NCI-H1436 treated with DMSO at 0.1 percent for 48 hours (cell line): ENCODE measurements at places on chromosomes 11 and 22.

DNA sequence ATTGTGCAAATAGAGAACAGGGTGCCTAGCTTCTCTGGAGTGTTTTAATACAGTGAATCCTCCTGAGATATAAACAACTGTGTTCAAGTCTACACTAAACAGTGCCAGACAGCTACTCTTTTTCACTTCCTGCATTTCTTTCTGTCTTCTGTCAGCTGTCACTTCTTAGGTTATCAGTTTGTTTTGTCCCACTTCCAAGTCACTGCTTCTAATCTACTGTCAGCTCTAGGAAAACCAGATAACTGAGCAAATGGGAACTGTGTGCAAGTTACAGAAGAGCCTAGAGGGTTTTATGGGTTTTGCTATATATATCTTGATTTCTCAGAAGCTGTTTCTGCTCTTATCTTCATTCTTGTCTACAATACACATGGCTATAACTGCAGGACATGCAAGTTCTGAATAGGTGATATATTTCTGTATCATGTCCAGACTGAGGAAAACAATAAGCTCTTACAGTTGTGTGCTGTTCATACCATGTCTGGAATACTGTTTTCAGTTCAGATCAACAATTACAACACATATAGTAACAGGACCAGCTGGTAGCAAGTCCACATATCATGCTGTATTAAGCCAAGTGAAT, 5.8 kb downstream of the PITPNB start:
- DNase-seq, result no peak

- no peak for DNase-seq
These were observed 21.5 kb upstream of the CBX7 start for GRCh38 chr22:39173787-39174497.

- DNase-seq, result no peak
These were observed 83.9 kb upstream of the SNX19 start for GRCh38 chr11:130999992-131000770.

DNA sequence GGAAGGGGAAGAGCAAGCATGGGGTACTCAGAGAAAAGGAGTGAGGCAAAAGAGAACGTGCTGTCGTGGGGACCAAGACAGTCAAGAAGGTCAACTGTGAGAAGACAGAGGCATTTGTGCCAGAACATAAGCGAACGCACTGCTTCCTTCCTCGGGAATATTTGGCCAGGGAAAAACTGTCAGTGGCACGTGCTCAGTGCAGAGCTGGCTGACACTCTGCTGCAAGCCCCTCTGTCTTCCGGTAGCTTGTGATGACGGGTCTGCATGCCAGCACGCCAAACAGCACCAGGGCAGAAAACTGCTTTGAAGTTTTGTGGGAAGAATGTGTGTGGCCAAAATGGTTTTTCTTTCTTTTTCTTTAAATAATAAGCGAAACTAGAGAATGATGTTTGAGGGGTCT, 60.6 kb downstream of the SMCO4 start:
- DNase-seq, result no peak

DNA sequence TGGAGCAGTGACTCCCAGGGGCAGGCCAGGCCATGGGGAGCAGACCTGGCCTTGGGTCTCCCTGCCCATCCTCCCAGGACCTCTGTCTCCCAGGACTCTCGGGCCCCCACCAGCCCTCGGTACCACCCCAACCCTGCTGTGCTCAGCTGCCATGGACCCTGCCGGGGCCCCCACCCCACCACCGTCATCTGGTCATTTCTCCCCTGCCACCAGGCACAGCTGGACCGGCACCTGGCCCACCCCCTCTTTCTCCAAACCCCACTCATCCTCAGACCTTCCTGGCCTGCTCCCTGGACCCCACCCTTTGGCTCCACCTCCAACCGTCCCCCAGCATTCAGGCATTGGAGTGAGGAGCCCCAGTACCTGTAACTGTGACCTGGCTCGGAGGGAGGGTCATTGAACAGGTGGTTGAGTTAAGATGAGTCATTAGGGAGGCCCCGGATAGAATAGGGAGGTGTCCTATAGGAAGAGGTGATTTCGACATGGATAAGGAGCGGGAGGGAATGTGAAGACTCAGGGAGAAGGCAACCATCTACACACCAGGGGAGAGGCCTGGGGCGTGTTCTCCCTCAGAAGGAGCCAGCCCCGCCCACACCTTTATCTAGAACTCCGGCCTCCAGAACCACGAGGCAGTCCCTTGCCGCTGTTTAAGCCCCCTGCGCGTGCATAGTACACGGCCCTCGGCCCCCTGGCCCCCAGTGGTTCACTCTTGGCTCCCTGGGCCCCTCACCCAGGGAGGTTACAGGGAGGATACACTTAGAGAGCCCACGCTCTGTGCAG, 1395.9 kb downstream of the BRD1 start:
- no peak for DNase-seq

- no peak for DNase-seq
These were observed 1039.2 kb downstream of the TBC1D22A start for GRCh38 chr22:47801541-47802245.

GRCh38 chr11:47355283-47356128, 3.0 kb upstream of the MYBPC3 start:
- peak; percentile 55 for DNase-seq

DNA sequence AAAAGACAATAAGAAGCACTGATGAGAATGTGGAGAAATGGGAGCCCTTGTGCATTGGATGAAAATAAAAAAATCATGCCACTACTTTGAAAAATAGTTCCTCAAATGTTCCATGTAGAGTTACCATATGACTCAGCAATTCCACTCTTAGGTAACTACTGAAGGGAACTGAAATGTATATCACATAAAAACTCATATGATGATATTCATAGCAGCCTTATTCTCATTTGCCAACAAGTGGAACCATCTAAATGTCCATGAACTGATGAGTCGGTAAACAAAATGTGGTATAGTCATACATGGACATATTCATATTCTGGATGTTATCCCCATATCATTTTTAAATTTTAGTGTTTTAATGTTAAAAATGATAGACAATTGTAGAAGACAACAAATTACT, 3.5 kb downstream of the KRTAP5-9 start:
- DNase-seq, result no peak

DNA sequence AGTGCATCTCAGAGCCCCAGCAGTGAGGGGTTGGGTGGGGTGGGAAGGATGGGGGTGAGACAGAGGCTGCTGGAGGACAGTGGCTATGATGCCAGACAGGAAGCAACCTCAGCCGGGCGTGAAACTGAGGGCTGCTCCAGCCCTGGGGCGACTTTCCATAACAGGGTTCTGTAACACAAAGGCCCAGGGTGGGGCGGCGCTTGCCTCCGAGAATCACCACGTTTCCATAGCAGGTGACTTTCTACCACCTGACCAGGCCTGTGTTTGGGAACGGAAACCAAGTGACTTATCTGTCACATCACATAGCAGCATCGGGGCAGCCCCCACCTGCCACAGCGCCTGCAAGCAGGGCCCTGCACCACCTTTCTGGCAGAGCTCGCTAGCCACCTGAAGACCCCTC, 85.8 kb downstream of the TRMU start:
- DNase-seq, result no peak

DNA sequence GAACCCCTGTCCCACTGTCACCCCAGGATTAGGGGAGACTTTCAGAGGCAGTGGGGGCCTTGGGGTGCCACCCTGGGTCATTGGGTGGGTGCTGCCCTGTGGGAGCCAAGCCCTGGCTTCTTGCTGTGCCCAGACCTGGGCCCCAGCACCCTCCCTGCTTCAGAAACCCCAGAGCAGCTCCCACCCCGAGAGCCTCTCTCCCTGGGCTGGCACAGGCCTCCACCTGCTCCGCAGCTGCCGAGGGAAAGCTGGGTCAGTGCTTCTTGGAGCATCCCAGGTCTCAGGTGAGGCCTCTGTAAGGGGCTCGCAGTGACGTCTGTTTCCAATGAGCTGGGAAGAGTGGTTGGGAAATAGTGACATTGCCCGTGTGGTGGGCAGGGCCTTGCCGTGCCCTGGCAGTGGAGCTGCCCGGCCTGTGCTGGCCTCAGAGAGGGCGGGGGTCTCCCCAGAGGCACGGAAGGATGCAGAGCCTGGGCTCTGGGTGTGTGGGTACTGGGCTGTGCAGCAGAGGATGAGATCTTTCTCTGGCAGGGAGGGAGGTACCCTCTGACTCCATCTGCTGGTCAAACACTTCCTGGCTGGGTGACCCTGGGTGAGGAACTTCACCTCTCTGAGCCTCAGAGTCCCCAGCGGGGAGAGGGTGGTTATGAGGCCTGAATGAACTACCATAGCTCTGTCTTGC, 23.0 kb downstream of the C22orf23 start:
- no peak for DNase-seq

- no peak for DNase-seq
These were observed 31.6 kb downstream of the RBX1 start for GRCh38 chr22:40982482-40983385.

DNA sequence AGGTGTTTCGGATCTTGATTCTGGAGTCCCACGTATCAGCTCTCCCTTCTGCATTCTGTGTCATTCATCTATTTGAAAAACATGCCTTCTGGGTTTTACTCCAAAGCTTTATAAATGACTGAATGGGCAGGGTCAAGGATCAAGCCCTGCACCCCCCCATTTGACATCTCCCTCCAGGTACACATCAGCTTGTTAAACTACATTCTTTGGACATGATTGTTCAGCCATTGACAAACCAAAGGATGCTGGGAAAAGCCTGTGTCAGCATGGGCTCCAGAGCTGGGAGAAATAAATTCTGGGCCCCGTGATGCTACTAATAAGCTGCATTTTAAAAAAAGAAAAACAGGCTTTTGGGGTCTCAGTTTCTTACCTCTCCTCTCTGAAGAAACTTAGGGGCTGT, 103.7 kb downstream of the DSCAML1 start:
- no peak for DNase-seq

DNA sequence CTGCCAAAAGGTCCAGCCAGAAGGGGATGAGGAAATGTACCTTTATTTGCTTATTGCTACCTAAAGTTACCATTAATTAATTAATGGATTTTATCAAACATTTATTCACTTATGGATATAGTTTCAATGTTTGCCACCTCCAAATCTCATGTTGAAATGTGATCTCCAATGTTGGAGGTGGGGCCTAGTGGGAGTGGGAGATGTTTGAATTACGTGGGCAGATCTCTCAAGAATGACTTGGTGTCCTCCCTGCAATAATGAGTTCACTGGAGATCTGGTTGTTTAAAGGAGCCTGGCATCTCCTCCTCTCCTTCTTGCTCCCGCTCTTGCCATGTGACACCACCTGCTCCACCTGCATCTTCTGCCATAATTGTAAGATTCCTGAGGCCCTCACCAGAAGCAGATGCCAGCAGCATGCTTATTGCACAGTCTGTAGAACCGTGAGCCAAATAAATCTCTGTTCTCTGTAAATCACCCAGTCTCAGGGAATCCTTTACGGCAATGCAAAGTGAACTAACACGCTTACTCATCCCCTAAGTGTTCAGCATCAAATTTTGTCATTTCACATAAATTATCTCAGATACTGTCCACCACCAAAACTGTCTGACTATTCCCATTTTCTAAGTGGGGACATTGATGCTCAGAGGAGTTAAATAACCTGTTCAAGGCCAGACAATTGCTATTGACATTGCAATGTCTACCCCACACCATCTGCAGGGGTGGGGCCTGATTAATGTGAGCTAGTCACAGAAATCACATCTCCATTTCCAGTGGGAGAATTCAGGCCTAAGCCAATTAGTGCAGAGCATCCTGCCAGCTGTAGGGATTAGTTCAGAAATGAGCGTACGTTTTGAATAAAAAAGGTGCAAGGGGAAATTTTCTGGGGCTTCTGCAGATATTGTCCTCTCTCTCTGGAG, 51.6 kb upstream of the SYN3 start:
- no peak for DNase-seq

DNA sequence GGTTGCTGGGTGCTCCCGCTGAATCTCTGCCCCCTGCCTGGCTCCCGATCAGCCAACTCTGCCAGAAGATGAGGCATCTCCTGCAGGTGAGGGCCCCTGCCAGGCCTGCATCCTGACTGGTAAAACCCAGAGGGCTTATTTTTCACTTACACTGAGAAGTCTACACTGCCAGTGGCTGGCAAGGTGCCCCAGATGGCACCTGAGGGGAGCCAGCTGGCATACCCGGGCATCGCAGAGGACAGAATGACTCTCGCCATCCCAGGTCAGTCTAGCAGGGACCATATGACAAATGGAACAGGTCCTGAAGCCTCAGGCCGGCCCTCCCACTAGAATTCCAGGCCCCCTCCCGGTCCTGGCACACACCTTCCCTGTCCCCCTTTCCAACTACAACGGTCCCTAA, 30.9 kb downstream of the MACROD1 start:
- DNase-seq, result no peak

DNA sequence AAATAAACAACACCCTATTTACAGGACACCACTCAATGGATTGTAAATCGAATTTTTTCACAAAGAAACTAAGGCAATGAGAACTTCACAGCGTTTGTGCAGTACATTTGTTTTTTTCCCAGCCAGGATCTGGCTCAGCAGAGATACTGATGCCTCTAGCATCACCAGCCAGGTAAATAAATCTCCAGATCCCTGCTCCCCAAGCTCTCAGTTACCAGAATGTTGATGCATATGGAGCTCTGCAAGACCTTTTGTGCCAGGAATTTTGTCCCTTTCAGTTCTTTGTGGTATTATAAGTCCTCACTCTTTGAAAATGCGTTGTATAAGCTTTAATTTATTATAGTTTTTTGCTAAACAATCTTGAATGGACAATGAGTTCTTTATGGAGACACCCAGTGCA, 137.6 kb downstream of the MSANTD4 start:
- DNase-seq, result no peak

GRCh38 chr11:121595717-121596161, 143.0 kb upstream of the SORL1-AS1 start:
- no peak for DNase-seq

GRCh38 chr11:109236696-109237095, 185.3 kb upstream of the C11orf87 start:
- DNase-seq, result no peak

DNA sequence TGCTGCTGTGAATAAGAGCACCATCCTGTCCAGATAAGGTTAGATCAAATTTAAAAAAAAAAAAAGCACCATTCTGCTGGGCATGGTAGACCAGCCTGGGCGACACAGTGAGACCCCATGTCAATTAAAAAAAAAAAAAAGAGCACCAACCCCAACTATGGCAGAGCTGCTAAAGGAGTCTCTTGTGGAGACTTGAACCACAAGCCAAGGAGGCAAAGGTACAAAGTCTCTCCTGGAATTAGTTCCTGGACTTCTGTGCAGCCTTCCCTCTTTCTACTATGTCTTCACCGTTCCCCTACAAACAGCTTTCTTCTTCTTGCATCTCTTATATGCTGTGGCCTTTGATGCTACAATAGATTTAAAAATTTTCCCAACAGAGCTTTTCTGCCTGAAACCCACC, 1.3 kb downstream of the PIK3C2A start:
- DNase-seq, result no peak

- DNase-seq, result no peak
These were observed 1.5 kb downstream of the ZNRF3 start for GRCh38 chr22:28884747-28885350.

- no peak for DNase-seq
These were observed 169.4 kb downstream of the TBC1D22A start for GRCh38 chr22:46931881-46932280.

DNA sequence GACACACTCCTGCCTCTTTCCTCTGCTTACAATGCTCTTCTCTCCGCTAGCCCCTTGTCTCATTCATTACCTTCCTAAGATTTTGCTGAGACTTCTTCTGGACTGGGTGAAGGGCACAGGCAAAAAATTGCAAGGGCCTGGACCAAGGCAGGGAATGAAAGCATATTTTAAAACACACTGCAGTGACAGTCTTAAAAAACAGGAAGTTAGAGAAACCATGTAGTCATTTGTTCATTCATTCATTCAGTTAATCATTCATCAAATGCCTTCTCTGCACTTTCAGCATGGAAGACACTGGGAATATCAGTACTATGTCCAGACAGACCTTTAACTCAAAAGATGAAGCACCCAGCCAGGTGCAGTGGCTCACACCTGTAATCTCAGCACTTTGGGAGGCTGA, 44.9 kb upstream of the SWAP70 start:
- DNase-seq, result no peak
